ENCODE measurements at places on chromosomes 6 and 20.

- no peak for DNase-seq
Measured at GRCh38 chr6:70289299-70289698, 13.6 kb downstream of the COL9A1 start.

DNA sequence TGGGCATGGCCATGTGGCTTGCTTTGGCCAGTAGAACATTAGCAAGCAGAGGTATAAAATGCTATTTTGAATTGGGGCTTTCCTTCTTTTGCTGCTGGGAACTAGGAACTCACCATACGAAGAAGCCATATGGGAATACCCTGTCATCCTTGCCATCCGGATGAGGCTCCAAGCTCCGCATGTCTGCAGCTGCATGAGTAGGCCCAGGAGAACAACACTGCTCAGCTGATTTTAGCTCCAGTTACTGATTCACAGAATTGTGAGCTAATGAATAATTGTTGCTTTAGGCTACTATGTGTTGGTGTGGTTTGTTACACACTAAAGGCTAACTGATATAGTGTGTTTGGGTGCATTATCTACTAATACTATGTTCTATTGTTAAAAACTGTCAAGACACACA, 2.7 kb upstream of the PLCB4 start:
- no peak for DNase-seq

DNA sequence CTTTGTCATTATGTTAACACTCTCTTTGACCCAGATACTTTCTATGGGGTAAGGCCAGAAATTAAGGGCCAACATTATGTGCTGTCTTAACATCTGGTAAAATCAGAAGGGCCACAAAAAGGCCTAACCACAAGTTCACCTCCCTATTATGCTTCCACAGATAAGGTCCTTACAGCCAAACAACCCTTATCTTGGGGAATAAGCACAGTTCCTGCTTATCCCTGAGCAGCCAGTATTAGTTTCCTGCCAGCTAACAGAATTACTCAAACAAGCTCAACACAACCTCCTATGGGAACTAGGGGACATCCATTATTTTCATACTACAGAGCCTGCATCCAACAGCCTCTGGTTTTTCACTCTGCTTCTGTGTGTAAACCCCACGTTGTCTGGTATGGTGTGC, 724.8 kb downstream of the HACE1 start:
- DNase-seq, result no peak

GRCh38 chr6:25023781-25024180, 88.0 kb upstream of the RIPOR2 start:
- DNase-seq, result no peak

DNA sequence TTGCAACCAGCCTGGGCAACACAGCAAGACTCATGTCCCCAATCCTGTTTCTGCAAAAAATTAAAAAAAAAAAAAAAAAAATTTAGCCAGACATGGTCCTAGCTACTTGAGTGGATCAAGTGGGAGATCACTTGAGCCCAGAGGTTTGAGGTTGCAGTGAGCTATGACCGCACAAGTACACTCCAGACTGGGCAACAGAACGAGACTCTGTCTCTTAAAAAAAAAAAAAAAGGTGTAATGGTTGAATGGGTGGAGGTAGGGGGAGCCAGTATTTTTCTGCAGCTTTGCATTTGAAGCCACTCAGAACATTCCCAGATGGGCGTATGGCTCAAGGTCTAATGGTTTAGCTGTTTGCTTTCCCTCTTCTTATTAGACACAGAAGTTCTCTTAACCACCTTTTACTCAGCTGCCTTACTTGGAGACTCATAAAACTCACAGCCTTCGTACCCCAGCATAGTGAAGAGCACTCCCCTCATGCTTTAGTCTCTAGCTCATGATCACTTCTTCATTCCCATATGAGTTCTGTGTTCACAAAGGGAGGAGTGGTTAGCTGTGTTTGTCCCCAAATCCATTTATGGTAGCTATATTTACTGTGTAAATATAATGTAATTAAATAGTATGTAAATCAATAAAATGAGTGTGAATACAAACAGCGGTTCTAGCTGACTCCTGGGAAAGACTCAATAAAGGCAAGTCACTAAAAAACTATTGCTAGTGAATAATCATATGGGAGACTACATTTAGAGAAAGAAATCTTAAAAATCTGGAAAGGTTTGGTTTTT, 9.0 kb downstream of the FKBP1A start:
- DNase-seq, result no peak

GRCh38 chr6:30615958-30616810, 859 bp downstream of the PPP1R10 start:
- DNase-seq, result peak; percentile 8
